ENCODE measurements at places on chromosomes 7 and 10.
A peak's percentile ranks its signal among the peaks of the same experiment; 100 is the strongest.

GRCh38 chr7:155287284-155287935 lies 10.3 kb upstream of the INSIG1 start:
- no peak for DNase-seq

GRCh38 chr7:155721056-155721455 lies 76.6 kb downstream of the RBM33 start:
- no peak for DNase-seq

GRCh38 chr7:52340067-52340466 lies 695.4 kb upstream of the POM121L12 start:
- no peak for DNase-seq

- no peak for DNase-seq
These were observed 98.7 kb downstream of the TCERG1L start for GRCh38 chr10:131212763-131213325.

GRCh38 chr7:325051-325798 lies 35.3 kb downstream of the FOXL3 start:
- DNase-seq, result no peak

DNA sequence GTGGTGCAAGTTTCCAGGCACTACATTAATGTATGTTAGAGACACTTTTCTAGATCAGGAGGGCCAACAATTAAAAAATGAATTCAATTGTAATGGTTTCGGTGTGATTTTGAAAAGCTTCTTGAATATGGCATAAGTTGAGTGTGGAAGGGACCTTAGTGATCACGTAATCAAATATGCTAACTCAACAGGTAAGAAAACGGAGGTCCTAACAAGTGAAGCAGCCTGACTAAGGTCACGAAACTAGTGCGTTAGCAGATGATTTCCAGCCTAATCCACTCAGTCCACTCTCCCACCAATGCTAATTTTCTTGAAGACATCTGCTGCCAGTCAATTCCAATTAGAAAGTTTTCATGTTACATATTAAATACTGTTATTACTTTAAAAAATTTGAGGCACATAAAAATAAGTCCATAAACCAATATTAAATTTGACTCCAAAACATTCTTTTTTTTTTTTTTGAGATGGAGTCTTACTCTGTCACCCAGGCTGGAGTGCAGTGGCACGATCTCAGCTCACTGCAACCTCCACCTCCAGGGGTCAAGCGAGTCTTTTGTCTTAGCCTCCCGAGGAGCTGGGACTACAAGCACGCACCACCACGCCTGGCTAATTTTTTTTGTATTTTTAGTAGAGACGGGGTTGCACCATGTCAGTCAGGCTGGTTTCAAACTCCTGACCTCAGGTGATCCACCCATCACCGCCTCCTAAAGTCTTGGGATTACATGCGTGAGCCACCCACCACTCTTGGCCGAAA lies 2.3 kb upstream of the RSBN1L start:
- DNase-seq, result no peak

DNA sequence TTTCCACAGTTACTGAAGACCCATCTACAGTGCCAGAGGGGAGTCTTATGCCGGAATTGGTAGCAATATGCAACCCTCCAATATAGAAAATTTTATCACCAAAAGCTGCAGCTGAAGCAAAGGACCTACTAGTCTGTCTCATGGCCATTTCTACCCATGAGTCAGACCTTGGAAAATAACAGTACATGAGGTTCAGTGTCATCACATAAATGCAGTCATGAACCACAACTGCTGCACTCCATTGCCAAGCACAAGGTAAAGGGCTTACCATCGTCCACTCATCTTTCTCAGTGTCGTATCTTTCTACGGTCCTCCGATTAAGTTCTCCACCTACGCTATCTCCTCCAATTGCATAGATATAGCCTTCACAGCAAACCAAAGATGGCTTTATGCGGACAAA lies 21.8 kb downstream of the KBTBD2 start:
- no peak for DNase-seq

DNA sequence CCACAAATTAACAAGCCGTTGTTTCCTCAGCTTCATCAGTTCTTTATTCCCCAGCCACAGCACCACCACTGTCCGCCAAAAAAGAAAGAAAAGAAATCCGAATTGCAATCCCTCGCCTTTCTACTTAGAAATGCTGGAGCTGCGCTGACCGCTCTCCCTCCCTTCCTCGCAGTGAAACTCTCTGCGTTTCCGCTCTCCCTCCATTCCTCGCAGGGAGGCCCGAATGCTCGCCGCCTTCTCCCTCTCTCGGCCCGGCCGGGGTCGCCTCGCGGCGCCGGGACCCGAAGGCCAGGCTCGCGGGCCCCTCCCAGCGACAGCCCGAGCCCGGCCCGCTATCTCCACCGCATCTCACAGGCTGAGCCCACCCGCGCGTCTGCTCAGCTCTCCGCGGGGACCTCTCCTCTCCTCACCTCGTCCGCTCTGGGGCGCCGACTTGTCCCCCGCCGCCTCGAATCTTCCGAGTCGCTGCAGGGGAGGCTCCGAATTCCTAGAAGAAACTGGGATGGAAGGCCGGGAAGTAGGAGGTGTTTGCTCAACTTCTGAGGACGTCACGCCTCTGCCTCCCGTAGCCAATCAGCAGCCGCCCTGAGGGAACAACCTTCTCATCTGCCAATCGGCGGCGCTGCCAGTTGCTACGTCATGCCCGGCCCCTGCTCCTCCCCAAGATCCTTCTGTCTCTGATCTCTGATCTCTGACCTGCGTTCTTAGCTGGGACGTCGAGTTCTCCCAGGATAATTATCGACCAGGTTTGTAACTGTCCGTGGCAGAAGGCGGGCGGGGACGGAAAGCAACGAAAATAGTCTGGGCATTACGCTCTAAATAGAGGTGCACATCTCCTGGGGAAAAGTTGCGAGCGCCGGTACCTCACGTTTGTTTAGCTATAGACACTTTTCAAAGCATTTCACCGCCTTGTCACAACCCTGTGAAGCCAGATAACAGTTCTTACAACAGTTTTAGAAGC lies at the start of gene AASS:
Gene AASS (minus strand): TSS at position 499 of the 961 bp plus-strand sequence. CDS start 10,523 bp downstream, outside the sequence.
- DNase-seq, result peak; percentile 90

GRCh38 chr10:109928475-109928891 lies 5.2 kb upstream of the XPNPEP1 start:
- DNase-seq, result no peak

DNA sequence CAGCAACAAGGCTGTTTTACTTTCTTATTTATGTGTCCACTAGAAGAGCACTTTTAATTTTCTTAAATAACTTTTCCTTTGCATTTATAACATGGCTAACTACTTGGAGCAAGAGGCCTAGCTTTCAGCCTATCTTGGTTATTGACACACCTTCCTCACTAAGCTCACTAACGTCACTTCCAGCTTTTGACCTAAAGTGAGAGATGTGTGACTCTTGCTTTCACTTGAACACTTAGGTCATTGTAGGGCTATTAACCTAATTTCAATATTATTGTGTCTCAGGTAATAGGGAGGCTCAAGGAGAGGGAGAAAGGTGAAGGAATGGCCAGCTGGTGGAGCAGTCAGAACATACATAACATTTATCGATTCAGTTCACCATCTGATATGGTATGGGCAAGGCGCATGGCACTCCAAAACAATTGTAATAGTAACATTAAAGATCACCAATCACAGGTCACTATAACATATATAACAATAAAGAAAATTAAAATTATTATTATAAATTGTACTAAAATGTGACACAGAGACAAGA lies 95.0 kb upstream of the FAM20C start:
- DNase-seq, result no peak

GRCh38 chr7:37074370-37074769 lies 350.1 kb upstream of the AOAH start:
- DNase-seq, result no peak

- DNase-seq, result peak; percentile 40
These were observed 745 bp downstream of the YWHAG start for GRCh38 chr7:76358011-76358480.

DNA sequence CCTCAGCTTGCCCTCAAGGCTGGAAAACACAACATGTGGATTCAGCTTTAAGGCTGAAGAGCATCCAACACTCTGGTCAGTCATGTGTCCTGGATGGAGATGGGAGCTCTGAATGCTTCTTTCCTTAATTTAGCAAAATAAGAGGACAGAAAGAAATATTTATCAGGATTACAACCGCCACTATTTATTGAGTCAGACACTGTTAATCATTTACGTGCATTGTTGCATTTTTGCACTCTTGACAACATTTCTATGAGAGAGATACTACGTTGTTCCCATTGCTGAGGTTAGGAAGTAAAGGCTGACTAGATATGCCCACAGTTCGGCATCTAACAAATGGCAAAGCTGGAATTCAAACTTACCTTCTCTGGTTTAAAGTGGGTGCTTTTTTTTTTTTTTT lies 101.8 kb upstream of the KMT2C start:
- no peak for DNase-seq

- no peak for DNase-seq
These were observed 9.9 kb upstream of the ARHGAP22 start for GRCh38 chr10:48614481-48615390.

Data from neural crest cell (in vitro differentiated cells).